Bronchial epithelial cell (primary cell): ENCODE measurements at places on chromosomes 4 and X.

- DNase-seq: no peak
These were observed 789.0 kb downstream of the TECRL start for GRCh38 chr4:63620271-63620670.

- DNase-seq: no peak
These were observed 231.3 kb upstream of the GPRIN3 start for GRCh38 chr4:89538886-89539285.

DNA sequence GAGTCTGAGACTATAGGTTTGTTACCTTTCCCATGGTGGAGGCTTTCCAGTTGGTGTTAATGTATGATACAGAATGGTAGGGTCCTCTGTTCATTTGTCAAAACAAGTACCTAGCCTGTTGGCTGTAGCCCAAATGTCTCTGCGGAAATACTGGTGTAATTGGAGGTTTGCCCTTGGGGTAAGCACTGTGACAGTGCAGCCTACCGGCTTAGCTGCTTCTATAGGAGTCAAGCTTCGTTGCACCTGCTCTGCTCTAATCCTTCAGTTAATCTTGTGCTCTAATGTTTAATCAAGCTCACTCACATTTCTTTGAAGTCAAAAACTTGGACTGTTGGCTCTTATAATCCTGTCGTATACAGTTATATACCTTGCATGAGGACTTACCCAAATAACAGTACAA is 203.4 kb downstream of the CCNG2 start:
- peak; percentile 34 for DNase-seq

DNA sequence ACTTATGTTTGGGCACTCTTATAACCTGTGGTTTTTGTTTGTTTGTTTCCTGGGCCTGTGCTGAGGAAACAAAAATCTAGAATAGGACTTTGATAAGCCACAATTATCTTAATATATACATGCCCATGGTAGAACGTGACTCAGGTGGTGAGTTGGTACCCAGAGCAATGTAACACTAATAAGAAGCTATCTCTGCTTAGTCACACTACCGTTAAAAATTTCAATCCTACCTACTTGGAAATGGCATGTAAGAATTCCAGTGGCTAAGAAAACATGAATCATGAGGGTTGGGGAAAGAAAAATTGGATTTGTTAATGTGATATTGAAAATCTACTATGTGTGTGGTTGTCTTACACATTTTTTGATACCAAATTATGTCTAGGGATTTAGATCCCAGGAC is 30.5 kb upstream of the ADGRG2 start:
- peak; percentile 74 for DNase-seq

DNA sequence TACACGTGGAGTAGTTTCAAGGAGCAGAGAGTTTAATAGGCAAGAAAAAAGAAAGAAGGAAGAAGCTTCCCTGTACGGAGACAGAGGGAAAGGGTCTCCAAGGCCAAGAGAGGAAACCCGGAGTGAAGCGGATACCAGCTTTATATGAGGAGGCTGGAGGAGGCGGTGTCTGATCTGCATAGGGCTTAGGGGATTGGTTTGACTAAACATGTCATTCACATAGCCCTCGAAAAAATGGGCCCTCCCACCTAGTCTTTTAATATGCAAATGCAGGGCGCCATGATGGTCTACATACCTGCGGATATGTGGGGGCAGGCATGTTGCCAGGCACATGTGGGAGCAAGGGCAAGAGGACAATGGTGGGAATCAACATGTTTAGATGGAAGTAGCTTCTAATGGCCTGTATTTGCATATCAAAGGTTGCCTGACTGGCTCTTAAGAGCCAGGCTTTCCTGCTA is 103.1 kb upstream of the UGT8 start:
- DNase-seq: no peak

GRCh38 chr4:163598028-163598427 is 103.5 kb downstream of the TMA16 start:
- DNase-seq: no peak

DNA sequence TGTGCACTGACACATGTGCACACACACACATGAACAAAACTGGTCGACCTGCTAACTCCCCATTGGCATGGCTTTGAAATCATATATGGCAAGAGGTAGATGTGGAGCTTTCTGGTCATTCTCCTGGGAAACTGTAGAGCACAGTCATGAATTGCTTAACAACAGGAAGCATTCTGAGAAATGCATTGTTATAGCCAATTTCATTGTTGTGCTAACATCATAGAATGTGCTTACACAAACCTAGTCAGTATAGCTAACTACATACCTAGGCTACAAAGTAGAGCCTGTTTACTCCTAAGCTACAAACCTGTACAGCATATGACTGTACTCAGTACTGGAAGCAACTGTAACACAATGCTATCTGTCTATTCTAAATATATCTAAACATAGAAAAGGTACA is 134.2 kb upstream of the SH3RF1 start:
- peak; percentile 91 for DNase-seq

- DNase-seq: no peak
These were observed 221.2 kb downstream of the KLHL13 start for GRCh38 chrX:117895418-117895817.

DNA sequence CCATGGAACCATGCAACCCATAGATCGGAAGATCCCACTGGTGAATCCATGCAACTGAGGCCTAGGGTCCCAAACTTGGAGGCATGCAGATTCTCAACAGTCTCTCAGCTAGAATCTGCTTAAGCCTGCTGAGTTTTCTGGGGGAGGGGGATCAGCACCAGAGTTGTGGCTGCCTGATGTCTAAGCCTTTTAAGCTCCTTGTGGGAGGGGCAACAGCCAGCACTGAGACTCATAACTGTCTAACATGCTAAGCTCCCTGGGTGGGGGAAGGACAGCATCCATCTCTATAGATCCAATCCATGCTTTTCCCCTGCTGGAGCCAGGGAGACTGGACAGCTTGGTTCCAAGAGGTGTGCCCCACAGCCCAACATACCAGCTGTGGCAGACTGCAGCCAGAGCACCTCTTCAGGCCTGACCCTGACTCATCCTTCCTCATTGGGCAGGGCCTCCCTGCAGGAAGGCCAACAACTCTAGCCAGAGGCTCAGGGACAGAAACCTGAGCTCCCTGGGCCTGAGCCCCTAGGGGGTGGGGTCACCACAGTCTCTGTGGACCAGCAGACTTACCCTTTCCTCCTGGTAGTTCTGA is 300.1 kb upstream of the SLC7A11 start:
- DNase-seq: peak; percentile 55

GRCh38 chr4:140469791-140470733 is 28.0 kb downstream of the MGAT4D start:
- no peak for DNase-seq

GRCh38 chr4:4672402-4672801 is 130.6 kb upstream of the STX18 start:
- no peak for DNase-seq

GRCh38 chrX:68983004-68983857 is 154.4 kb downstream of the EFNB1 start:
- no peak for DNase-seq

DNA sequence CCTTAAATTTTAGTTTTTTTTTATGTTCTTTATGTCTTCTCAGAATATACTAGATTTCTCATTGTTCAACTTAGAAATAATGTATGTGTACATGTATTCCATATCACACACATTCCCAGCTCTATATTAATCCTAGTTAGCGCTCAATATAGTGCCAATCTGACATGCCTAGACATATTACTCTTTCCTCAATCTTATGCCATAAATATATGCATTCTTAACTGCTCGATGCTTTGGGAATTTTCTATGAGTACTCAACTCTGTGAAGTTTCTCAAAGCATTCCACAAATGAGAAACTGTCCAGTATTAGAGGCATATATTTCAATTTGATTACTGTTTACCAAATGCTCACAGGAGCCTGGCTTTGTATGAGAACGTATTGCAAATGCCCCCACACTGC is 231.2 kb upstream of the VEGFC start:
- DNase-seq: peak; percentile 74

GRCh38 chr4:24570574-24571236 is 13.6 kb downstream of the DHX15 start:
- peak; percentile 15 for DNase-seq

GRCh38 chrX:51608766-51609165 is 9.9 kb downstream of the CENPVL3 start:
- no peak for DNase-seq

DNA sequence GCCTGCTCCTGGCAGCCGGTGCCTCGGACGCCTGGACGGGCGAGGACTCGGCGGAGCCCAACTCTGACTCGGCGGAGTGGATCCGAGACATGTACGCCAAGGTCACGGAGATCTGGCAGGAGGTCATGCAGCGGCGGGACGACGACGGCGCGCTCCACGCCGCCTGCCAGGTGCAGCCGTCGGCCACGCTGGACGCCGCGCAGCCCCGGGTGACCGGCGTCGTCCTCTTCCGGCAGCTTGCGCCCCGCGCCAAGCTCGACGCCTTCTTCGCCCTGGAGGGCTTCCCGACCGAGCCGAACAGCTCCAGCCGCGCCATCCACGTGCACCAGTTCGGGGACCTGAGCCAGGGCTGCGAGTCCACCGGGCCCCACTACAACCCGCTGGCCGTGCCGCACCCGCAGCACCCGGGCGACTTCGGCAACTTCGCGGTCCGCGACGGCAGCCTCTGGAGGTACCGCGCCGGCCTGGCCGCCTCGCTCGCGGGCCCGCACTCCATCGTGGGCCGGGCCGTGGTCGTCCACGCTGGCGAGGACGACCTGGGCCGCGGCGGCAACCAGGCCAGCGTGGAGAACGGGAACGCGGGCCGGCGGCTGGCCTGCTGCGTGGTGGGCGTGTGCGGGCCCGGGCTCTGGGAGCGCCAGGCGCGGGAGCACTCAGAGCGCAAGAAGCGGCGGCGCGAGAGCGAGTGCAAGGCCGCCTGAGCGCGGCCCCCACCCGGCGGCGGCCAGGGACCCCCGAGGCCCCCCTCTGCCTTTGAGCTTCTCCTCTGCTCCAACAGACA is 4.4 kb downstream of the SOD3 start:
- no peak for DNase-seq

DNA sequence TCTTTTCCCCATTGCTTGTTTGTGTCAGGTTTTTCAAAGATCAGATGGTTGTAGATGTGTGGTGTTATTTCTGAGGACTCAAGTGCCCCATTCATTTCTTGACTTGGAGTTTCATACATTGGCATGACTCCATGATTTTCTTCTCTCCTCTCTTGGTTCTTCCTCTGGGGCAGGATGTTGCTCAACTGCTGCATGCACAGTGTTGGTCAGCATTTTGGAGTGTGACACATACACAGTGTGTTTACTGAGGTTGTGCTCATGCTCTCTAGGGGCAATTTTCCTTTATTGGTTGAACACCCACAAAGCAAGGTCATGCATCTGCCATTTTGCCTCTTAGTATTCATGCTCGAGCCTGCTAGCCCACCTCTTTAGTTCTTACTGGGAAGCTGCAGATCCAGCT is 1993.8 kb downstream of the ARAP2 start:
- DNase-seq: peak; percentile 83

DNA sequence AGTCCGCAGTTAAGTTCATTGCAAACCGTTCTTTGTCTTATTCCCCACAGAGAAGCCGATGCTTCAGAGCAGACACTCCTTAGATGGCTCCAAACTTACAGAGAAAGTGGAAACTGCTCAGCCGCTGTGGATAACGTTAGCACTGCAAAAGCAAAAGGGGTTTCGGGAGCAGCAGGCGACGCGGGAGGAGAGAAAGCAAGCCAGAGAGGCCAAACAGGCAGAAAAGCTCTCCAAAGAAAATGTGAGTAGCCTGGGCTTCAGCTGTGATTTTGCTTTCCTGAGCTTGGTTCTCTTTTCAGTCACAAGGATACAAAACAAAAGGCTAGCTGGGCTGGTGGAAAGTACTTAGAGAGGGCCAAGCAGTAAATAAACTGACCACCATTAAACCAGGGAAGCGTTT is 64.0 kb downstream of the AASDH start:
- DNase-seq: no peak

DNA sequence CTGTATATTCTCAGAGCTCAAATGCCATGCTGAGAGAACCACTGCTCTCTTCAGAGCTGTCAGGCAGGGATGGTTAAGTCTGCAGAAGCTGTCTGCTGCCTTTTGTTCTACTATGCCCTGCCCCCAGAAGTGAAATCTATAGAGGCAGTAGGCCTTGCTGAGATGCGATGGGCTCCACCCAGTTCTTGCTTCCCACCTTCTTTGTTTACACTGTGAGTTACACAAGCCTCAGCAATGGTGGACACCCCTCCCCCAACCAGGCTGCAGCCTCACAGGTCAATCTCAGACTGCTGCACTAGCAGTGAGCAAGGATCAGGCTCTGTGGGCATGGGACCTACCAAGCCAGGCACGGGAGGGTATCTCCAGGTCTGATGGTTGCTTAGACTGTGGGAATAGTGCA is 271.6 kb downstream of the CENPC start:
- DNase-seq: no peak

- DNase-seq: no peak
These were observed 119.3 kb downstream of the ZNF827 start for GRCh38 chr4:145819101-145819852.

- DNase-seq: no peak
These were observed 298.0 kb upstream of the TET2 start for GRCh38 chr4:104848597-104849225.
